Cortex of kidney (tissue), 1 donor: ENCODE measurements at places on chromosomes 12 and 14.

- no peak for DNase-seq
These were observed 3.2 kb downstream of the PLXNC1 start for GRCh38 chr12:94151582-94151981.

DNA sequence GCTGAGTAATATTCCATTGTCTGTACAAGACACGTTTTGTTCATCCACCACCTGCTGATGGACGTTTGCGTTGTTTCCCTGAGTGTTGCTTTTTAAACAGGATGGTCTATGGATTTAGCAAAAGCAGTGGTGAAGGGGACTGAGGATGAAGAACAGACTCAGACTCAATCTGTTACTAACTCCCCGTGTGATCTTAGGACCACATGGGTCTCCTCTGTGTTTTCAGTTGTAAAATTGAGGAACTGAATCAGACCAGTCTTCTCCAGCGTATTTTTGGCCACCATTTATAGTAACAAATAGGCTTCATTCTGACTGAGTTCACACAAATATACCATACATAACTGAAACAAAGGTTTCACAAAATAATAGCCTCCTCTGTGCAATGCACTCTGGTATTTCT is 85.6 kb downstream of the FOXN3 start:
- DNase-seq, result no peak

- DNase-seq, result no peak
These were observed 527.7 kb downstream of the FUT8 start for GRCh38 chr14:65940056-65940735.

GRCh38 chr12:124786061-124786964 is 77.4 kb downstream of the SCARB1 start:
- no peak for DNase-seq

GRCh38 chr14:103613517-103613916 is 15.5 kb upstream of the KLC1 start:
- no peak for DNase-seq

GRCh38 chr12:114682785-114683708 is 928 bp downstream of the TBX3 start:
- DNase-seq, result no peak

DNA sequence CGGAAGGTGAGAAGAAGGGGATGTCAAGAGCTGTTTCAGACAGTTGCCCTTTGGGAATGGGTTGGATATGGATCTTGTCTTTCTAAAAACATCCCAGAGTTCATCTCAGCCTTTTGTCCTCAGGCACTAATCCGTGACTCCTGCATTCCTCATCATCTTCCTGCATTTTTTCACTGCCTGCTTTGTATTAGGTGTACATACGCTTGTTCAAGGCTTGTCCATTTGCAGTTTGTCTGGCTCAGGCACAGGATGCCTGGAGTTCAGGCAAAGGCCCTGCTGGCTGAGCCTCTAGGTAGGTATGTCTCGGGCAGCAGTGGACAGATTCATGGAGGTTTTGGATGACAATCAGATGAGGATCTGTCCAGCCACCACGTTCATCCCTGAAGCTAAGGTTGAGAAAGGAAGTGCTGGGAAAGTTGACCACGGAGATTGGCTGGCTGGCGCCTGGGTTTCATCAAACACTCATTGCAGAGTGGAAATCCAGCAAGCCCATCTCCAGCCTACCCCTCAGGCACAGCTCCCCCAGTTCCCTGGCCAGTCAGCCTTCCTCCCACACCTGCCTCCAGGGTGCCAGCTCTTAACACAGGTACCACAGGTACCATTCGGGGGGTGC is 12.4 kb upstream of the TMEM106C start:
- no peak for DNase-seq

GRCh38 chr12:5587711-5588121 is 155.8 kb downstream of the NTF3 start:
- no peak for DNase-seq

- no peak for DNase-seq
These were observed 85.4 kb upstream of the HIF1A start for GRCh38 chr14:61609884-61610283.

DNA sequence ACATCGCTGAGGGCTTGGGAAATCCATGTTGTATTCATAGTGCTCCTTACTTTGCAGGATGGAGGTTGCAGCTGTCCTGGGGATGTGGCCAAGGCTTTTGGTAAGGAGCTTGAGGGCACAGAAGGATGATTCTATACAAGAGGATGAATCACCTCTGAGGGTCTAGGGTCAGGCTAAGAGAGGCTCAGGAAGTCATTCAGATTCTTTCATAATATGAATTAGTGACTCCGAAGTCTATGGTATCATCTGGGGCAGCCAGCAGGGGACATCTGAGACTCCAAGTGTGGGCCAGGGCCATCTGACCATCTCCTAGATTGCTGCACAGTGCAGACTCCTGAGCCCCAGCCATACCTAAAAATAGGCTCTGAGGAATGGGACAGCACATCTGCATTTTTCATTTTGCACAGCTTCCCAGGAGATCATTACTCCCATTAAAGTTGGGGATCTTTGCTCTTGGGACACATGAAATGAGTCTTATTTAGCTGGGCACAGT is 4.8 kb downstream of the GMPR2 start:
- DNase-seq, result no peak

DNA sequence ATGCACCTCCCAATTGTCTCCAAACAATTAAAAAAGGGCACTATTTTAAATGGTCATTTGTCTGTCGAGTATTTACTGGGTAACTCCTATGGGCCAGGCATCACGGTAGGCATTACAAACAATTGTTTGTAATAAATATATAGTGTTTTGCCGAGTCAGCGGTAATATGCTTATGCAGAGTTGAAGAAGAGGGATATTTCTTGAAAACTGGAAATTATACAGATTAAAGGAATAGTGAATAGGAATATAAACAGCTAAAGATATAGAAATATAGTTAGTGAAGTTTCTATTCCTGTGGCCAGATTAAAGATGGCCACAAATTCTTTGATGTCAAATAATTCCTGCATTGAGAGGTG is 13.5 kb upstream of the CRADD start:
- DNase-seq, result no peak

- DNase-seq, result no peak
These were observed 1.5 kb upstream of the POU6F1 start for GRCh38 chr12:51219322-51219721.

- no peak for DNase-seq
These were observed 214.8 kb downstream of the MSRB3 start for GRCh38 chr12:65492998-65493912.

GRCh38 chr14:34262127-34262910 is 199.7 kb downstream of the SPTSSA start:
- no peak for DNase-seq

DNA sequence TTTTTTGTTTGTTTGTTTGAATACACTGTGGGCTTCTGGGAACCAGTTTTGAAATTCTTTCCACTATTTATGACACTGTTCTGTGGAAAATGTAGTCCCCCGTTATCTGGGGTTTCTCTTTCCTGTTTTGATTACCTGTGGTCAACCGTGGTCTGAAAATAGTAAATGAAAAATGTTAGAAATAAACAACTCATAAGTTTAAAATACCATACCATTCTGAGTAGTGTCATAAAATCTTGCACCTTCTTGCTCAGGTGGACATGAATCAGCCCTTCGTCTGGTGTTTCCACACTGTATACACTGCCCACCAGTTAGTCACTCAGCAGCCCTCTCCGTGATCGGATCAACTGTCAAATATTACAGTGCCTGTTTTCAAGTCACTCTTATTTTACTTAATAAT is 5.1 kb upstream of the PAPOLA start:
- no peak for DNase-seq

DNA sequence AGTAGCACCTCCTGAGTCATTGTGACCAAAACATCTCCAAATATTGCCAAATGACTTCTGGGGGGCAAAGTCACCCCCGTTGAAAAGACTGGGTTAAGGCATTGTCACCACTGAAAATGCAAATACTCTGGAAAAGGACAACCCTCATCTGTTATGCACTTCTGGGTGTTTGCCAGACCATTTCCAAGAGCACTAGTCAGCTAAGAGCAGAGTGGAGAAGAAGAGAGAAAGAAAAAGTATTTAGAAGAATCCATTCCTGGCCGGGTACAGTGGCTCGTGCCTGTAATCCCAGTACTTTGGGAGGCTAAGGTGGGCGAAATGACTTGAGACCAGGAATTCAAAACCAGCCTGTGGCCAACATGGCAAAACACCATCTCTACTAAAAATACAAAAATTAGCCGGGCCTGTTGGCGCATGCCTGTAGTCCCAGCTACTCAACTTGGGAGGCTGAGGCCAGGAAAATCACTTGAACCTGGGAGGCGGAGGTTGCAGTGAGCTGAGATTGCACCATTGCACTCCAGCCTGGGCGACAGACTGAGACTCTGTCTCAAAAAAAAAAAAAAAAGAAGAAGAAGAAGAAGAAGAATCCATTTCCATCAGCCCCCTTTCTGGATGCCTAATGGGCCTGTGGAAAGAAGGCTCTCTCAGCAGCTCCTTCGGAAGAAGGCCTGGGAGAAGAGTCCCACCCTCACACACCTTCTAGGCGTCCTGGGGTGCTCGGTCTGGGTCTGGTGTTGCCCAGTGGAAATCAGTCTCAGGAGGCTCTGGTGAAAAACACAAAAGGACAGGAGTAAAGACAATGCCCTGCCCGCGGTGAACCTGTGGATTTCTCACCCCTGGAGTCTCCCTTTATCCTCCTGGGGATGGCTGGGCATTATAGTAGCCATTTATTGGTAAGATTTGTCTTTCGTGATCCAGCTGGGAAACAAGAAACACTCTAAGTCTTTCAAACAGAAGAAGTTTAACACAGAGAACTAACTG is 3.5 kb upstream of the LTBR start:
- no peak for DNase-seq

DNA sequence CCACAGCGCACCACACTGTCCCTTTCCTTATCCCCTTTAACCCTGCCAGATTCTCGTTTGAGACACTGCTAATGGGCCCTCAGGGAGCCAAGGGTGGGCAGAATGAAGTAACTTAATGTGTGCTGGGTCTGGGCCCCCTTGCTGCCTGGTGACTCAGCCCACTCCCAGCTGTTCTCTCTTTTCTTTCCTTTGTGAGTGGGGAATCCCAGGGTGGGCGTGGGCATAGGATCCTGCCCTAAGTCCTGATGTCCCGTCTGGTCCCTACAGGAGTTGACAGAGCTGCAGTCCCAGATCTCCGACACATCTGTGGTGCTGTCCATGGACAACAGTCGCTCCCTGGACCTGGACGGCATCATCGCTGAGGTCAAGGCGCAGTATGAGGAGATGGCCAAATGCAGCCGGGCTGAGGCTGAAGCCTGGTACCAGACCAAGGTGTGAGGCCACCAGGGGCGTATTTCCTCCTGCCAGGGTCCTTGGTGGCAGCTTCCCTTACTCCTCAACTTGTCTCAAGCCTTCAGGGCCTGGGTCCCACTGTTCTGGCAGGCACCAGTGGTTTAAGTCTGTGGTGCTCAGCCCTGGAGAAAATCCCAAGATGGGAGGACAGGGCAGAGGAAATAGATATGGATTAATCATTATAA is 8.3 kb downstream of the KRT7 start:
- DNase-seq, result no peak

GRCh38 chr14:54052696-54053385 is 96.2 kb upstream of the BMP4 start:
- DNase-seq, result no peak

DNA sequence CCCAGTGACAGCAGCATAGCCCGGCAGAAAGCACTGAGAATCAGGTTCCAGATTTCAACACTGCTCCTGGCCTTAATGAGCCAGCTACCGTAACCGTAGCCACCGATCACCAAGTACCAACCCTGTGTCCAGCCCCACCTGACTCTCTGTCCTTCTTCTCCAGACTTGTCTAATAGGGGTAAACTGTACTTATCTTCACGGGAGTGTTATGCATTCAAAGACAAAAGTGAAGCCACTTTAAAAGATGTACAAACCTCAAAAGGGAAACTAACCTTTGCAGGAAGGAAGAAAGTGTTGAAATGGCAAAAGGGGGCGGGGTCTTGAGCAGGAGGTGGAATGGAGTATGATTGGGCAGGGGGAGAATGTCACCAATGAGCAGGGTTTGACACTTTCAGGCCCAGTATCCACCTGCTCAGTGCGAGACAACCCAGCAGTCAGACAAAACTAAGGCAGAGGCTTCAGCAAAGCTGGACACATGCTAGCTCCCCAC is 226.1 kb downstream of the CHST11 start:
- DNase-seq, result no peak

DNA sequence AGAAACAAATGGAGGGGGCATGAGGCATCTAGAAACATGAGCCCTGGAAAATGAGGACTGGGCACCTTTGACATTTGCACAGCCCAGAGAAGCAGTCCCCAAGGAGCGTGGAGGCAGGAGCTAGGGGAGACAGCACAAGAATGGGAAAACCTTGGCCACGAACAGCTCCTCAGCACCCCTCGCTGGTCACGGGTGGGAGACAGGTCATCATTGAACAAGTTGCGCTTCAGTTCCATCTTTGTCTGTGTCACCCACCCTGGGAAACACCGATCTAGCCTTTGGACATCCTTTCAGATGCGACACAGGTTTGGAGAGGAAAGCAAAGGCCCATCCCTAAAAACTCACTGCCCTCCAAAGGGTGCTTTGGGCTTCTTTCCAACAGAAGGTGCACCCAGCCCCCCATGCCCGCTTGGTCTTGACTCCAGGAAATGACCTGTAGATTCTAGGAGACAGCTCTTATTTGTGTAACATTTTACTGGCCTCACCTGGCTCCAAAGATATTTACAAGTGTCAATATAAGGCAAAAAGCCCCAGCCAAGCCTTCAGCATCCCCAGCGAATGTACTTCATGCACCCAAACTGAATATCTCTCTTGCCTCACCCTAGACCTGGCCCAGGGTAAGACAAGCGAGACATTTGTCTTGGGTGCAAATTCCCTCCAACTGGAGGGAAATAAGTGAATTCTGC is 28.8 kb upstream of the CLMN start:
- no peak for DNase-seq
